Left lung (tissue), 14 donors: ENCODE measurements at places on chromosomes 1 and 21. TPM values are rescaled to one million over a fixed set of nuclear protein-coding genes. Genes with fewer than 3 reads are reported as not detected.

Gene SPRR1A
- not detected for total RNA-seq

Gene CD34
- 40.8 TPM for total RNA-seq

Gene FCMR
- total RNA-seq = 6.7 TPM

Gene LORICRIN
- total RNA-seq = not detected

Gene NES
- total RNA-seq = 56.9 TPM

Gene PIGR
- total RNA-seq = 128 TPM

Gene RNU1-4
- total RNA-seq = 2,748 TPM

Gene CDC20
- 7.9 TPM for total RNA-seq

Gene RGS13
- 0.81 TPM for total RNA-seq

- no peak overlapping the region for H3K4me3 ChIP-seq
- no peaks in the 10 kb centered on the region for H3K4me1 ChIP-seq
- H3K36me3 ChIP-seq = no peaks in the 10 kb centered on the region
- H3K27me3 ChIP-seq = no peaks in the 10 kb centered on the region
- DNase-seq = no peak
- H3K27ac ChIP-seq = no peak overlapping the region
Observed at GRCh38 chr1:64826991-64827390, 82.1 kb downstream of the RAVER2 start.

DNA sequence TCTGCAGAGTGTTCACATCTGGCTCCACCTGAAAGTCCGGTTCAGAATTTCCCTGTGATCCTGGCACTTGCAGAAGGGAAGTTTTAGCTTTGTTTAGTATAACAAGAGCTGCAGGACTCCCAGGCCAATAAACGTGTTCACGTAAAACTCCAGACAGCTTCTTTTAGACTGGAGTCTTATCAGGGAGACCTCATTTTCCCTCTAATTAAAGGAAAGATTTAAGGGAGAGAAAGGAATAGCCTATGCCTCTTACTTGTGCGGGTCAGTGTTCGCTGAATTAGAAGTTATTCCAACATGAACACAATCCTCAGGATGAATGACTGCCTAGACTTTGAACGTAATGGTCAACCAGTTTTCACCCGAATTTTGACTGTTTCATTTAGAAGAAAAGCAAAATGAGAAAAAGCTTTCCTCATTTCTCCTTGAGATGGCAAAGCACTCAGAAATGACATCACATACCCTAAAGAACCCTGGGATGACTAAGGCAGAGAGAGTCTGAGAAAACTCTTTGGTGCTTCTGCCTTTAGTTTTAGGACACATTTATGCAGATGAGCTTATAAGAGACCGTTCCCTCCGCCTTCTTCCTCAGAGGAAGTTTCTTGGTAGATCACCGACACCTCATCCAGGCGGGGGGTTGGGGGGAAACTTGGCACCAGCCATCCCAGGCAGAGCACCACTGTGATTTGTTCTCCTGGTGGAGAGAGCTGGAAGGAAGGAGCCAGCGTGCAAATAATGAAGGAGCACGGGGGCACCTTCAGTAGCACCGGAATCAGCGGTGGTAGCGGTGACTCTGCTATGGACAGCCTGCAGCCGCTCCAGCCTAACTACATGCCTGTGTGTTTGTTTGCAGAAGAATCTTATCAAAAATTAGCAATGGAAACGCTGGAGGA is 202.1 kb upstream of the SGIP1 start:
- H3K36me3 ChIP-seq = no peaks in the 10 kb centered on the region
- H3K27ac ChIP-seq = peak overlapping the region; percentile 92
- no peaks in the 10 kb centered on the region for H3K27me3 ChIP-seq

DNA sequence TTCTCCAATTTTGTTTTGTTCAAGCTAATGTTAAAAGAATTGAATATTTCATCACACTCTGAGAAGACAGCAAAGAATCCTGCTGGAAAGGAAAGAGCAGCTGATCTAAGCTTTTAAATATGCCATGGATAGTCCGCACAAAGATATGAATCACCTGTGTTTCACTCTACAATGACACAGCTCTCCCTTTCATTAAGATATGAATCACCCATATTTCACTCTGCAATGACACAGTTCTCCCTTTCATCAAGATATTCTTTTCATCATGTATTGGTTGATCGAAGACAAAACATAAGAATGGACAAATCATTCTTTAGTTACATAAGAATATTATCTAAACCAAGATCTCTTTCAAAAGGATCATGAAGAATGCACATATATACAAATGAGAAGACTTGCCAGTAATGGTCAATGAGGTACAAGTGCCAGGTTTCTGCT is 367.3 kb downstream of the SMYD3 start:
- no peaks in the 10 kb centered on the region for H3K4me1 ChIP-seq
- H3K27ac ChIP-seq = no peak overlapping the region
- H3K4me3 ChIP-seq = no peak overlapping the region

DNA sequence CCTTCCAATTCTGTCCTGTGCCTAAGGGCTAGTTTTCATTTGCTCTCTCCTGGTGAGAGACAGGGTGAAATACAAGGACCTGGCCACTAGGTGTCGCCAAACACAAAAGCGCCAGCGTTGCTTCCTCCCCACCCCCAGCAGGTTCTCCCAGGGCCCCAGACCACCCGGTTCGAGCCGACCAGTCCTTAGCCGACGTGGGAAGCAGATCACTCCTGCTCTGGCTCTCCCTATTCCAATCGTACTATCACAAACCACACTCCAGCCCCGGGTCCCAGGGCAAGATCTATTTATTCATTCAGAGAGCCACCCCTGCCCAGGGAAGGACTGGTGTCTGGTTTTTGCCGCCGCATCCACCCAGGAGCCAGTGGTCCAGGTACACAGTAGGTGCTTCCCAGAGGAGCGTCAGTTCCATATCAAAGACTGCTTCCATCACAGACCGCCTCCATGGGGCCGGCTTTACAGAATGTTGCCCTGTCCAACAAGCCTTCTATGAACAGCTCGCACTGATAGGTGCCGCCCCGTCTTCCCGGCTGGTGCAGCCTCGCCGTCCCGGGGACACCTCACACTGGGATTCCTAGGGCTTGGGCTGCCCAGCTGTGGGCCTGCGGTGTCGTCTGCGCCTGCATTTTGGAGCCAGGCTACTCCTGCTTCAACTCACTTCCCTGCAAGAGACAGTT is 35.0 kb downstream of the CTNNBIP1 start:
- peaks cover 12% of the 10 kb centered on the region for H3K4me1 ChIP-seq
- no peaks in the 10 kb centered on the region for H3K36me3 ChIP-seq
- H3K27me3 ChIP-seq = no peaks in the 10 kb centered on the region

- H3K27ac ChIP-seq = peak overlapping the region; percentile 82
- no peaks in the 10 kb centered on the region for H3K36me3 ChIP-seq
- H3K27me3 ChIP-seq = no peaks in the 10 kb centered on the region
- peak; percentile 89 for DNase-seq
- H3K4me1 ChIP-seq = peaks cover 30% of the 10 kb centered on the region
- H3K4me3 ChIP-seq = peak overlapping the region; percentile 13
Observed at GRCh38 chr1:153608742-153609584, 4.0 kb downstream of the S100A16 start.

- H3K4me3 ChIP-seq = no peak overlapping the region
- no peak overlapping the region for H3K27ac ChIP-seq
- DNase-seq = no peak
- no peaks in the 10 kb centered on the region for H3K36me3 ChIP-seq
- H3K27me3 ChIP-seq = no peaks in the 10 kb centered on the region
- peaks cover under 1% of the 10 kb centered on the region for H3K4me1 ChIP-seq
Observed at GRCh38 chr1:119981986-119982815, 85.9 kb upstream of the ADAM30 start.

GRCh38 chr1:208029381-208030287 is 118.7 kb upstream of the CD34 start:
- no peak overlapping the region for H3K4me3 ChIP-seq
- H3K36me3 ChIP-seq = peaks cover 91% of the 10 kb centered on the region
- DNase-seq = no peak
- peak overlapping the region; percentile 50 for H3K27ac ChIP-seq
- H3K4me1 ChIP-seq = peaks cover 5% of the 10 kb centered on the region

- H3K27me3 ChIP-seq = no peaks in the 10 kb centered on the region
- no peak overlapping the region for H3K4me3 ChIP-seq
- DNase-seq = no peak
- H3K4me1 ChIP-seq = no peaks in the 10 kb centered on the region
Observed at GRCh38 chr1:183051546-183051945, 28.3 kb downstream of the LAMC1 start.

- peaks cover 42% of the 10 kb centered on the region for H3K27me3 ChIP-seq
- H3K4me1 ChIP-seq = no peaks in the 10 kb centered on the region
- no peak for DNase-seq
- no peak overlapping the region for H3K27ac ChIP-seq
- no peaks in the 10 kb centered on the region for H3K36me3 ChIP-seq
Observed at GRCh38 chr1:18234790-18235242, 127.2 kb downstream of the IGSF21 start.

DNA sequence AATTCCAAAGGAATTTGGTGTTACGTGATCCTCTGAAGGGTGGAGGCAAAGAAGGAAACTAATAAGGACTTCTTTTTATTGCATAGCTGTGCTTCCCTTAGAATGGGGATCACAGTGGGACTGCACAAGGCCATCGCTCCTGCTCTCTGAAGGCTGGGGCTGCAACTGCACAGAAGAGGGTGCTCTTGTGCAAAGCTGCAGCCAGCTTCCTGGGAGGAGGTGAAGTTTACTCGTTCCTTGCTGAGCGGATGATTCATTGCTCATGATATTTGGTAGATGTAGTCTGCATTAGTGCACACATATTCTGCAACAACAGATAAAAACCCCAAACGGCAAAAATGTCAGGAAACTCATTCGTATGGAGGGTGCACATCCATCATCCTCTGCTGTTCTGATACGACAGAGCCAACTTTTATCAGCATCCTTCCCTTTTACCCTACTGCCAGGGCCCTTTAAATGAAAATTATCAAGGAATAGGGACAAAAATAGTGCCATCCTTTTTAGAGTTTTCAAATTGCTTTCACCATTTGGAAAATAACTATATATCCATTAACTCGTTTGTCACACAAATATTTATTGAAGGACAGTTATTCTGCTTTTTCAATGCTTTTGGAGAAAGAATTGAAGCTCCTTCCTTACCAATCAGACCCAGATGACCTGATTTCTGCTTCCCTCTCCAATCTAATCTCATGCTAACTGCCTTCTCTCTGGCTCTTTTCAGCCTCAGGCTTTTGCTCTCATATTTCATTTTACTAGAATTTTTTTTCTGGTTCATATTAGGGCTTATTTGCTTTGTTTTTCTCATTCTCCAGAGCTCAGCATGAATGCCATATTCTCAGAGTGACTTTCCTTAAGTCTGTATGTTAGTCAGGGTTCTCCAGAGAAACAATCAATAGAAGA is 263.6 kb downstream of the DUSP10 start:
- no peak overlapping the region for H3K4me3 ChIP-seq
- no peaks in the 10 kb centered on the region for H3K27me3 ChIP-seq
- H3K27ac ChIP-seq = no peak overlapping the region
- no peak for DNase-seq

- H3K4me3 ChIP-seq = no peak overlapping the region
- DNase-seq = peak; percentile 80
- H3K27me3 ChIP-seq = peaks cover 28% of the 10 kb centered on the region
- peaks cover 3% of the 10 kb centered on the region for H3K4me1 ChIP-seq
- no peak overlapping the region for H3K27ac ChIP-seq
Observed at GRCh38 chr21:45985471-45986315, 4.1 kb downstream of the COL6A1 start.

DNA sequence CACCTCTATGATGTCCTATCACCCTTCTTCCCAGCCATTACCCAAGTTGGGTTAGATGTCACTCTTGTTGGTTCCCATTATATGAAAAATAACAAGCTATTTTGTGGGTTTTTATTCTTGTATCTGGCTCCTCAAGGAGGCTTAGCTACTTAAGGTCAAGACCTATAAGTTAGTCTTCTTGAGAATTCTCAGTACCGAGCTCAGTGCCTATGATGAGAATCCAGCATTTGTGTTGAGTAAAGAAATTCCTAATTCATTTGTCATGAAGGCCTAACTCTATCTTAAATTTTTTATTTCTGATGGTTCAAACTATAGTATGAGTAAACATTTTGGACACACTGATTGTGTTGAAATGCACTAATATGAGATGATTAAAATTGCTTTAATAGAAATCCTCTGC is 15.9 kb downstream of the NUF2 start:
- H3K4me3 ChIP-seq = no peak overlapping the region
- no peaks in the 10 kb centered on the region for H3K4me1 ChIP-seq
- peaks cover 3% of the 10 kb centered on the region for H3K36me3 ChIP-seq
- no peak for DNase-seq
